ENCODE measurements at places on chromosomes 1 and 21. TPM values are rescaled to one million over a fixed set of nuclear protein-coding genes. Genes with fewer than 3 reads are reported as not detected.
A peak's percentile ranks its signal among the peaks of the same experiment; 100 is the strongest.

- DNase-seq = no peak
These were observed 22.4 kb downstream of the SLC35A3 start for GRCh38 chr1:99992044-99992722.

DNA sequence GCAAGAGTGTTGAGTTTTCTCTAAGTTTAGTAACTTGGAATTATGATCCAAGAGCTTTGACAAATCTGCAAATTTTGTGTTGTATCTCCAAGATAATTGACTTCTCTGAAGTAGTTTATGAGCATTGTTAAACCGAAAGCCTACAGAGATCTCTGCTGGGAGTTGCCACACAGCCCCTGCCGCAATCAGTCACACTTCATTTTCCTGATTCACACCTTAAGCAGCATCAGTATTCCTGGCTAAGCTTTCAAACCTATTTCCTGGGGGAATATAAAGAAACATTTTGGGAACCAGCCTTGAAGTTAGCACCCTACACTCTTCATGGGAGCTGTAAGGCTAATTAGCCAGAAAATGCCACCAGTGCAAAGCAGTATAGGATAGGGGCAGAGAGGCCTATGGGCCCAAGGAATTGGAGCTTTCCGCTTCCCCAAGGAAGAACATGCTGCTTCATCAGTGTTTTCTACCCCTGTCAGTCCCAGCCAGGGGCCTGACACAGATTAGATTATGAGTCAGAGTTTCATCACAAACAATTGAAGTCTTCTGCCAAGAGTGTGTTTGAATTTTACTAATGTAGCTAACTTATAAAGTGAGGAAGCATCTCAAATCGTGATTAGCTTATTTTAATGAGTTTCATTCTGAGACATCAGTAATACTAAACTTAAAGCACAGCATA, 23.2 kb upstream of the CACYBP start:
- DNase-seq = peak; percentile 53

GRCh38 chr1:219010720-219011119, 163.0 kb upstream of the LYPLAL1 start:
- no peak for DNase-seq

DNA sequence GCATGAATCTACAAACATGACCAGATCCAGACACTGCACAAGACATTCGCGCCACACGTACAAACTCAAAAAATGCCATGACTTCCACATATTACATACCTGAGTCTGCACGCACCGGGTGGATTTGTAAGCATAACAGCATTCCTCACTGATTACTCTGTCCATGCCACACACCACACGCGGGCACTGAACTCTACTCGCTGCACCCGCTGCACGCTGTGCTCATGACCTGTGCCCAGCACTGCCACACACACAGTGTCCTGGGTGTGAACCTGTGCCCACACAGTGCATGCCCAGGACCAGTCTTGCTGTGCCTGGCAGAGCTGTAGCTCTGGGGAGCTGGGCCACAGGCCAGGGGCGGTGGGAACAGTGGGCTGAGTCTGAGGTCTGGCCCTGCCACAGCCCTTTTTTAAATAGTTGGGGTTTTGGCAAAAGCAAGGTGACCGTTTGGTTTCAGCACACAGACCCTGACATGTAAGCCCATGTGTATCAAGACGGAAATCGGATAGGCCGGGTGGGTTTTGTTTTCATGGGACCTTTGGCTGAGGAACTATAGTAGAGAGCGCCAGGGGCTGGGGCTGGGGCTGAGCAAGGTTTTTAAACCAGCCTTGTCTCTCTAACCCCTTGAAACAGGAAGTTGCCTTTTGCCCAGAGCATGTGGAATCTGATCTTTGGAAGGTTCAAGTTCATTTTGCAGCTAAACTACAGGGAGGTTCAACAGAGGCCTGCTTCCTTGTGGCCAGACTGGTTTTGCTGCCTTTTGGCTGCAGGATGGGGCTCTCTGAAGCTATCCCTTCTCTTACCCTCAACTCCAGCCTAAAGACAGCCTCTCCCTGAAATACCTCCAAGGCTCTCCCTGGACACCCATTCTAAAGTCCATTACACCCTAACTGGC, 12.3 kb upstream of the GOLT1A start:
- peak; percentile 30 for DNase-seq

DNA sequence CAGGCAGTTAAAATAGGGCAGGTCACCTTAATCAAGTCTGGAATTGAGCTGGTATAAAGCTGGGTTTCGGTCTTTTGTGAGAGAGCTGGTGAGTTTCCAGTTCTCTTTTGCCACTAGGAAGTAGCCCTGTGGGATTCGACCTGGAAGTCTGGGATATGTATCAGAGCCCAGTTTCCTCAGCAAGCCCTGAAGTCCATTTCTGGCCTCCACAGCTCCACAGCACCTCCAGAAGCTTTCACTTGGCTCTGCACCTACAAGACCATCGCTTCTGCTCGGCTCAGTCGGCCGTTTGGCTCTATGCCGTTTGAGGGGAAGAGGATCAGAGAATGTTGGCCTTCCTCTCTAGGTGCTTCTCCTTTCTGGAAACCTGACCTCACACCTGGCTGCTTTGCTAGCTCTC, 148.0 kb downstream of the GALNT2 start:
- no peak for DNase-seq

DNA sequence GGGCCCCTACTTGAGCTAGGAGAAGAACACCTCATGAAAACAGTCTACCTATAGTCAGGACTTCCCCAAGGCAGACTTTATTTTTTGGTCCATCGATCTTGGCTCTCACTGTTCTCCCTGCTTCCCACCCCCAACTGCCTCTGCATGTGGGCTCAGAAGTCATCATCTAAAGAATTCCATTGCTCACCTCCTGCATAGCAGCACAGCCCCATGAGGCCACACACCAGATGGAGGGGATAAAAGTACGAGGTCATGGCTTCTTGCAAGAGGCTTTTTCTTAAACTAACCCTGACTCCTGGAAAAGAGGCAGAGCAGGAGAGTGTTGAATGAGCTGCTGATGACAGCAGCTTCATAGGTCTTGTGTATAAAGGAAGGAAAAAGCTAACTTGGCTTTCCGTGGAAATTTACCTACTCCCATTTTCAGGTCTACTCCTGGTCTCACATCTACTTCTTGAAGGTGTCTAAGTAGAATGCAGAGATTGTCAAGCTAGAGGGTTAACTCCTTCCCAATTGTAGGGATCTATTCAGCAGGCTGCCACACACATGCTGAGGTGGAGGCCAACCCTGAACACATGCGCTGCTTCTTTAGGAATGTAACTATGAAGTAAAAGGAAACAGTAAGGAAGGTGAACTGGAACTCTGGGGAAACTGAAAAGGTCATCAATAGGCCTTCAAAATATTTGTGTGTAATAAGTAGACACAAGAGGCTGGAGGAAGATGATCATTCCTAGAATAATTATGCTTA, 18.7 kb downstream of the WNT2B start:
- peak; percentile 32 for DNase-seq

DNA sequence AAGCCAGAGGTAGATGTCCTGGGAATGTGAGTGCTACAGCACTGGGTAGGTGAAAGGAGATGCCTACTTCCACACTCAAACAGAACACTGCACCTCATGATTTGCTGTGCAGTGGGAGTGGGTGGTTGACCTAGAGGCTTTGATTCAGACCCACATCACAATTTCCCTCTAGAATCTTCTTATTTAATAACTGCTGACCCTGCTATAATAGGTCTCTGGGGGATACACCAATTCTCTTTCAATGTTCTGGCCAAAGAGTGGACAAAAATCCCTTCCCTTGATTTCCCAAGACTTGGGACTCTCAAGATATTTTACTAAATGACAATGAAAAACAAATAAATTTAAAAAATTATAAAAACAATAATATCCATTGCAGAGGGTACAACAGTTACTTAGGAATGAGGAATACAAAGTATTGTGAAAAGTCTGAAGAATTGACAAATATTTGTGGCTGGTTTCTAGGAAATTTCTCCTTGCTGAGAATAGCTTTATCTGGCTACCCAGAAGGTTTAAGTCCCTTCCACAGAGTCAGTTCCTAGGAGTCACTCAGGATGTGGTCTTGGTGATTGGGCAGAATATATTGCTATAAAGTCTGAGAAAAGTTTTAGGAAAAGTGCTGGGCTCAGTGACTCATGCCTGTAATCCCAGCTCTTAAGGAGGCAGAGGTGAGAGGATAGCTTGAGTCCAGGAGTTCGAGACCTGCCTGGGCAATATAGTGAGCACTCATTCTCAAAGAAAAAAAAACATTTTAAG, 2.4 kb upstream of the FCGR2A start:
- DNase-seq = peak; percentile 85

GRCh38 chr1:220748089-220748934, at the start of gene MTARC2:
TSS of gene MTARC2 (plus strand) at chr1:220748322. CDS start at chr1:220748532, 210 bp downstream.
- peak; percentile 79 for DNase-seq

The CD48 gene
- not detected for total RNA-seq

The CYP4A11 gene
- not detected for total RNA-seq

The SERINC2 gene
- total RNA-seq = 9.8 TPM

The LMOD1 gene
- not detected for total RNA-seq

Data from HT1080 (cell line).